Activated T-cell treated with anti-CD3 and anti-CD28 coated beads, Interleukin-2, amount 50 U/mL, for 72 hours (primary cell): ENCODE measurements at places on chromosomes 2 and 18.

DNA sequence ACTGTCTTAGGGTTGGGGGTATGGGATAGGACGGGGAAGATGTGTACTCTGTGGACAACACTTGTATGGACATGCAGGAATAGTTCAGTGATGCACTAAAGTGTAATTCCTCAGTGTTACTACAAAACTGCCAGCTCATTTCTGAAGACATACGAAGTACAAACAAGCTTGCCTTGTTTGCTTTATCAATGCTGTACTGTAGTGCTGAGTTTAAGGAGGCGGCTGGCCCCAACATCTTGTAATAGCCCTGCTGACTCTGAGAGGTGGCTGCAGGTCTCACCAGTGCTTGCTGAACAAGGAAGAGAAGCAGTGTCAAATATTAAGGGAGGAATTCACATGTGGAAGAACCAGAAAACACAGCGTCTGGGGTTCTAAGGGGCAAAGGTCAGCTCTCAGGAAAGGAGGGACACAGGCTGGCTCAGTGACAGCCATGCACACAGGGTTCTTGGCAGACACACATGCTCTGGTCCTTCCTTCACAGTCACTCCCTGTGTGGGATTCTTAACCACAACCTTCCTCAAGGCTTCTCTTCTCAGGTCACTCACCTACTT lies 39.8 kb upstream of the EVA1A start:
- DNase-seq, result no peak

GRCh38 chr2:206890926-206891325 lies 48.4 kb upstream of the CPO start:
- no peak for DNase-seq

DNA sequence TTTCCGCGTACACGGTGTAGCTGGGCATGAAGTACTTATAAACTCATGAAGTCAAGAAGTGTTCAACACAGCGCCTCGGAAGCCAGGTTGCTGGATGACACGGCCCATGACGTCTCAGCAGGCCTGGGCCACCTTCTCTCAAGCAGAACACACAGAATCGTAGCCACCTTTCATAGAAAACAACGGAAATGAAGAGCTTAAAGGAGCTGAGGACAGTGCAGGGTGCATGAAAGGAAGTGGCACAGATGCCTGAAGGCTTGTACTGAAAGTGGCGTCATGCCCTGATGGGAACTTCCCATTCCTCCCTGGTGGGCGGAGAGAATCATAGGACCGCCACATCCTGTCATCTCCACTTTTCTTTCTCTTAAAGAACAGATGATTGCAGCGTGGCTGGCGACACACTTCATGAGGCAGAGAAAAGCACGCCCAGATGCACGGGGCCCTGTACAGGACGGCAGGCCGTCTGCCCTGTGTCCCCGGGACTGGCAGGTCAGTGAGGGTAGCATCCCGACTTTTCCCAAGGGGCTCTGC lies 31.1 kb downstream of the HDAC4 start:
- DNase-seq, result peak; percentile 86

DNA sequence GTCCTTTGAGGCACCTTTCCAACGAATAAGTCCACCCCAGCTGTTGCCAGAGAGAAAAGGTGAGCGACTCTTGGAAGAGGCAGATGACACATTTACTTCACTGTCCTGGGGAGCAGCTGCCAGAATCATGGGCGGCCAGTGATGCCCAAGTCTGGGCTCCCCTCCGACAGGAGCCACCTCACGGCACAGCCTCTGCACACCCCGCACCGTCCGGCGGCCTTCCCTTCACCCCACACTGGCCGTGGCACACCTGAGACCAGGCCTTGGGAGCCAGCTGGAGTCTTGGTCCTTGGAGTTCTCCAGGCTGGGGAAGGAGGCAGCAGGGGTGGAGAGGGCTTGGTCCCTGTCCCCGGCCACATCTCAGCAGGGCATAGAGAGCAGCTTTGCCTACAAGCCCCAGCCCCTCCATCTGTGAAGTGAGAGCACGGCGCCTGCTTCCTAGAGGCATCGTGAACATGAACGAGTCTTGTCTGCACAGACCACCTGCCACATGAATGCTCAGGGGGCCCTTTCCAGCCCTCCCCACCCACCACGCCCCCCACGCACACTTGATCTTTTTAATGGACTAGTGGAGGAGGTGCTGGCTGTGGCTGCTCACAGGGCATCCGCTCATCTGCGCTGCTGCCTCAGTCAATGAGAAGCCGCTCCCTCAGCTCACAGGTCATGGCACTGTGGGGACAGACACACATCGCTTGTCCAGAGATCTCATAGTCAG lies 400.2 kb upstream of the MYT1L start:
- no peak for DNase-seq

DNA sequence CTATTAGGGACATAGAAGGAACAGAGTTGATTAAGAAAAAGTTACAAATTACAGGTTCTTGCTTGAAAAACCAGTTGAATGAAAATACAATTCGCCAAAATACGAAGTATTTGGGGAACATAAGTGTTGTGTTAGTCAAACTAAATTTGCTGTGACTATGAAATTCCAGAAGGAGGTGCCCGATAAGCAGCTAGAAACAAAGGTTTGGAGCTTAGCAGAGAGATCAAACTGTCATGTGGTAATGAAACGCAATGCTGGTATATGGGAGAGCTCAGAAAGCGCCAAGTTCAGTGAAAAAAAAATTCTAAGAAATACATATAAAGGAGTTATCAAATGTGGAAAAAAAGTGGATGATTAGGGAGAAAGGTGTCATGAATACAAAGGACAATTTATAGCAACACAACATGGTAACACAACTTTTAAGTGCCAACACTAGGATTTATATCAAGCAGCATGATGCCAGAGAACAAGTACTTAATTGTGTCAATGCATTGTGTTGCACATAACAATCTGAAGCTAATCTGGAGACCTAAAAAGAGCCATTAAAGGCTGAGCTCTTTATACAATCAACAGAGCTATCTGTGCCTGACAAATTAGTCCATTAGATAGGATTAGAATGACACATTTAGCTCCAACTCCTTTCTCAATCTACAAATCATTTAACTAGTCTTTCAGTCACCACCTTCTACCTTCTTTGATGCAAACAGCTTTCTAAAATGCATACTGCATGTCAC lies 31.2 kb downstream of the SMAD2 start:
- no peak for DNase-seq

- DNase-seq, result no peak
Observed at GRCh38 chr2:110904779-110905148, 172.4 kb downstream of the ACOXL start.

DNA sequence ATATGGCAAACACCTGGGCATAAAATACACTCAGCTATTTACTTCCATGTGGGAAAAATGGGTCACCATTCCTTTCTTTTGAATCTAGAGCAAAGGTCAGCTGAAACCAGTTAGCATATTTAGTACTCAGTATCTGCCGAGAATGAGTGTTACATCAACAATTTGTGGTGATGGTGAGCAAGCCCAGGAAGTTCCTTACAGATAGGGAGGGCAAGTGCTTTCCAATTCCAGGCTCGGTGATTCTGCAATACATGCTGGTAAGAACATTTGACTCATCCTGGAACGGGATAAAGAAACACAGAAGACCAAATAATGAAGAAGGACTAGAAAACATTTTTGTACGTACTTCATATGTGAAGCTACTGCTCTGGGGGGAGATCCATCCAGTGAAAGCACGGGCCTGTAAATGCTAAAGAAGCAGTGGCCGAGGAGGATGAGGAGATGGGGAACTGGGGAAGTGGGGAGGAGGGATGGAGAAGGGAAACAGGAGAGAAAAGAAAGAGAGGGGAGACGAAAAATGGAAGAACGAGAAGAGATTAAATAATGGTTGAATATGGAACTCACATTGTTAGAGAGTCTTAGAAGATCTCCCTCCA lies 251.9 kb downstream of the TTC32 start:
- no peak for DNase-seq

GRCh38 chr18:12278741-12279682 lies 24.9 kb downstream of the CIDEA start:
- DNase-seq, result no peak

GRCh38 chr2:230974096-230974913 lies 21.6 kb upstream of the SPATA3 start:
- peak; percentile 88 for DNase-seq

- no peak for DNase-seq
Observed at GRCh38 chr2:42029639-42030199, 18.1 kb upstream of the PKDCC start.

DNA sequence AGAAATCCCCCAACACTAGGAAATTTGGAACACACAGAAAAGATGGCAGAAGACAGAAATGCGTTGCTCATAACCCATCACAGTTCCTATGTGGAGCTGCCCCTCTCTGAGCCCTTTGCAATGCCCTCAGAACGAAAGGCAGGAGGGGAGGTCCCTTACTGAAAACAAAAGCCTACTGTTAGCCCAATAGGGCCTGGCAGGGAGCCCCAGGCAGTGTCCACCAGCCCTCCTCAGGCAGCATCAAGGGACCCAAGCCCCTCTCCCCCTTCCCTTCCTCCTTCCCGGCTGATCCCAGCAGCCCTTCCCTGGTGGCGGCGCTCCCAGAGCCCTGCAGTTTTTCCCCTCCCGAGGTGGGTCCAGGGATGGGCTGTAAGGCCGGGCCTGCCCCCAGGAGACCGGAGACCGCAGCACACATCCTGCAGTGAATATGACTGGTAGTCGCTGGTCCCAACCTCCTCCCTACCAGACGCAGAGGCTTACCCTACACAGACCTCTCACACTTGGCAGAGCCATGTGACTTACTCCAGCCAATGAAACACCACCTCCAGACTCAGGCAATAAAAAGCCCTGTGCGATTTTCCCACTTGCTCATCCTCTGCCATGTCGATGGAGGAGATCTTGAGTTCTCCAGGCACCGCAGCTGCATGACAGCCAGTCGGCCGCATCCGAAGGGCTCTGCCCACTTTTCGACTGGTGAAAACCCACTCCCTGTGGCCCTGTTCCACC lies 19.4 kb upstream of the DUSP2 start:
- peak; percentile 88 for DNase-seq

GRCh38 chr2:60075048-60075447 lies 478.4 kb downstream of the BCL11A start:
- no peak for DNase-seq

GRCh38 chr2:119085613-119086012 lies 72.9 kb downstream of the C1QL2 start:
- DNase-seq, result no peak

DNA sequence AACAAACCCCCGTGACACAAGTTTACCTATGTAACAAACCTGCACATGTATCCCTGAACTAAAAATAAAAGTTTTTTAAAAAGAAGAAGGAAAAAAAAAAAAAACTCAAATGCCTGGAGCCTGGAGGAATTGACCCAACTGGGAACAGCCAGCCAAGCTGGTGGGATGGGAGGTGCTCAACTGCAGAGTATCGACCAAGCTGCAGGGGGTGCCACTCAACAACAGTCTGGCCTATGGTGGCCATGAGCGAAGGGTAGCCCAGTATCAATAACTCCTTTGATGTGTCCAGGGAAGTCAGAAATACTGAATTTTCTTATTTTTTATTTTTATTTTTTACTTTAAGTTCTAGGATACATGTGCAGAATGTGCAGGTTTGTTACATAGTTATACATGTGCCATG lies 310.3 kb upstream of the DLGAP1 start:
- DNase-seq, result no peak

DNA sequence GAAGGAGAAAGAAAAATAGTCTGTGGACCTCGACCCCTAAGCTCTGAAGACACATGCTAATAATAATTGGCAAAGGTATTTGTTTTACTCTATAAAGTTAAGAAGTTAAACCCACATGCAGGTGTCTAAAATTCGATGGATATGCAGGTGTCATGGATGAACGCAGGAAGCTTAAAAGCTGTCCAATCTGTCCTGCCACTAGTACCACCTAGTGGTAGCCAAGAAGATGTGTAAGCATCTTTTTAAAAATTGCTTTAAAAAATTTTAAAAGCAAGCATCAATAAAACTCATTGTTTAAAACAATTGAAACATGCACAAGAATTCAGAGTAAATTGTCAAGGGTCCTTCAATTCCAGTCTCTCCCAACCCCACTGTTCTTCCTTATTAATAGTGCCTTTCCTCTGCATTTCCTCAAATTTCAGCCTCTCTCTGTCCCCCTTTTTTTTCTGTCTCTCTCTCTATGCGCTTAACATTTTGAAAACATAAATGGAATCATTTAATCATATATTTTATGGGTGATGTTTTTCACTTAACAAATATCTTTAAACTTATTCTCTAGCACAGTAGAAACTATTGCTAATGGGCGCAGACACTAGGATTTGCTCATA lies 30.6 kb upstream of the PPP3R1 start:
- peak; percentile 17 for DNase-seq

- no peak for DNase-seq
Observed at GRCh38 chr2:36245651-36246050, 109.9 kb upstream of the CRIM1 start.

DNA sequence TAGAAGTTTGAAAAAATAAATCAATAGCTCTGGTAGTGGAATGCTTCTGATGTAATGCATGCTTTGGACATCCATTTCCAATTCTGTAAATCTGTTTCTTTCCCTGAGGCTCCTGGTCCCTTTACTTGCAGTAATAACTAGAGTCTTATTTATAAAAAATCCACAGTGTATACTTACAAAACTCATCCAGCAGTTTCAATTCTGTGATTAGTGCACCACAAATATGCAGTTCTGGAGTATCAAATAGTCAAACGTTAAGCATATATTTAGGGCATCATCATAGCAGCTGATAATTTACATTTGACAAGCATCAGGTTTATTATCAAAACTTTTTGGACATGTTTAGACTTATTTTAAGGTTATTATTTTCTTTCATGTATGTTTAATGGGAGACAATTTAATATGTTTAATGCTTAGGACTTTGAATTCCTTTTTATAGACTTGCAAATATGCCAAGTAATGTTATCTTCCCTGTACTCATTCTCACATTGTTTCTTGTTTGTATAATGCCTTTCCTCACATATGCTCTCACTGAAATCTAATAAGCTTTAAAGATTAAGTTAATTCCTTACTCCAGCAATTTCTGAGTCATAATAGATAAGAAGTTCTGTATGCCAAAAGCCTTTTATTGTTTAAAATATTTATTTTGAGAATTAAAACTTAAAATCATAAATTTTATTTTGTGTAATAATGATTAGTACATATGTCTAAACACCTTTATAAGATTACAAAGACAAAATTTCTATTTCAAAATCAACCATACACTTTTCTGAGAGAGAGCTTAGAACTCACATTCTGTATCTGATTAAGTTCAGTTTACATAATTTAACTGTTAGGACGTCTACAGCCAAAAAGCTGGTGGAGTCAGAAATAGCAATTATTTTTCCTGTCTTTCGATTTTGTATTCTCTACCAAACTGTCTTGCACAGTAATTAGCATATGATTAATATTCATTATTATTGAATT lies 341.5 kb upstream of the TMEFF2 start:
- no peak for DNase-seq

DNA sequence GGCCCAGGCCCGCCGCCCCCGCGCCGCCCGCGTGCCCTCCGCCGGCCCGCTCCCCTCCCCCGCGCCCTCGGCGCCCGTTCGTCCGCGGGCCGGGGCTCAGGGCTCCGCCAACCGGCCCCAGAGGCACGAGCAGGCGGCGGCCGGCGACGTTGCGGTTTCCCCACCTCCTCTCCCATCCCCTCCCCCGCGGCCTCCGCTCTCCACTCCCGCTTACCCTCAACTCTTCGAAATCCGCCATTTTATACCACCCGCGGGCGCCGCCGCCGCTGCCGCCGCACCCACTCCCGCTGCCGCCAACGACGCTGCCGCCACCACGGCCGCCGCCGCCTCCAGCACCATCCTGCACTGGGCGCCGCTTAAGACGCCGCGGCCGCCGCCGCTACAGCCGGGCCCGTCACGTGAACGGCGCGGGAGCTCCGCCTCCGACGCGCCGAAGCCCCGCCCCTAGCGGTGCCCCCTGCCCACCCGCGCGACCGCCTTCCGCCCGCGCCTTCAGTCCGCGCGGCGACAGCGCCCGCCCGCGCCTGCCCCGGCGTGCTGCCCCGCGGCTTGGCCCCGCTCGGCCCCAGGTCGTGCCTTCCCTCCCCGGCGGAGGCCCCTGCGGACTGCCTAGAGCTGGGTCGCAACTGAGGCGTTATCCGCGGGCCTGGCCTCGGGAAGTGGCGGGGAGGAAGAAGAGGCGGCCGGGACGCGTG lies at the start of the genes KATNAL2 and PIAS2:
Gene KATNAL2, plus strand, starts transcription at position 495 of the 695 bp plus-strand sequence. CDS start 29,271 bp downstream, outside the sequence.
Gene PIAS2, minus strand, starts transcription at position 400 of the 695 bp plus-strand sequence. Its CDS starts 162 bp downstream, at position 238.
- DNase-seq, result peak; percentile 85
